Neural crest cell (in vitro differentiated cells): ENCODE measurements at places on chromosomes 6 and 20. TPM values are rescaled to one million over a fixed set of nuclear protein-coding genes. Genes with fewer than 3 reads are reported as not detected.

Gene JAG1
- total RNA-seq = 67.7 and 70.3 TPM in 2 replicates

Gene REM1
- total RNA-seq = not detected in 2 replicates

Gene GTSF1L
- not detected in 2 replicates for total RNA-seq

Gene NRSN1
- total RNA-seq = 0.48 and 0.54 TPM in 2 replicates

Gene PHACTR1
- total RNA-seq = 10.3 and 10.4 TPM in 2 replicates

Gene RSPH4A
- total RNA-seq = 2.2 and 2.4 TPM in 2 replicates

Gene SPATS1
- total RNA-seq = not detected in 2 replicates

Gene FBXO30
- total RNA-seq = 12.3 and 12.4 TPM in 2 replicates

Gene TRAPPC3L
- total RNA-seq = not detected in 2 replicates

Gene SMLR1
- total RNA-seq = not detected in 2 replicates

Gene GJA10
- not detected in 2 replicates for total RNA-seq

Gene HLA-DRA
- 0.28 TPM in 1 of 2 replicates, not detected in the other for total RNA-seq

Gene AGER
- total RNA-seq = 25.7 and 26.0 TPM in 2 replicates

Gene HLA-DMB
- total RNA-seq = 0.59 and 0.63 TPM in 2 replicates

Gene HUS1B
- total RNA-seq = 0.40 and 0.59 TPM in 2 replicates

Gene BMP6
- total RNA-seq = 0.44 and 0.55 TPM in 2 replicates

Gene TGM6
- not detected in 2 replicates for total RNA-seq

Gene MOG
- total RNA-seq = not detected in 2 replicates

Gene GJE1
- total RNA-seq = not detected in 2 replicates

Gene SNX5
- 116 and 123 TPM in 2 replicates for total RNA-seq

Gene DLK2
- 1.5 and 1.6 TPM in 2 replicates for total RNA-seq

Gene NOTCH4
- total RNA-seq = 5.6 and 6.3 TPM in 2 replicates

Gene FAM83C
- total RNA-seq = not detected in 2 replicates

Gene SLC2A10
- 11.3 and 12.7 TPM in 2 replicates for total RNA-seq

Gene CDH4
- 7.8 and 8.9 TPM in 2 replicates for total RNA-seq

Gene LAMA4
- 14.7 and 18.0 TPM in 2 replicates for total RNA-seq

Gene SCUBE3
- total RNA-seq = 22.2 and 22.5 TPM in 2 replicates

Gene ZC3H12D
- total RNA-seq = 0.14 and 0.16 TPM in 2 replicates

Gene MDFI
- 64.2 and 65.8 TPM in 2 replicates for total RNA-seq

Gene HDGFL1
- not detected in 2 replicates for total RNA-seq

Gene BCAS4
- 7.3 and 9.0 TPM in 2 replicates for total RNA-seq

Gene VGLL2
- 0.16 and 0.25 TPM in 2 replicates for total RNA-seq

Gene GPX5
- not detected in 2 replicates for total RNA-seq
